ENCODE measurements at places on chromosomes 4 and X. TPM values are rescaled to one million over a fixed set of nuclear protein-coding genes. Genes with fewer than 3 reads are reported as not detected.

DNA sequence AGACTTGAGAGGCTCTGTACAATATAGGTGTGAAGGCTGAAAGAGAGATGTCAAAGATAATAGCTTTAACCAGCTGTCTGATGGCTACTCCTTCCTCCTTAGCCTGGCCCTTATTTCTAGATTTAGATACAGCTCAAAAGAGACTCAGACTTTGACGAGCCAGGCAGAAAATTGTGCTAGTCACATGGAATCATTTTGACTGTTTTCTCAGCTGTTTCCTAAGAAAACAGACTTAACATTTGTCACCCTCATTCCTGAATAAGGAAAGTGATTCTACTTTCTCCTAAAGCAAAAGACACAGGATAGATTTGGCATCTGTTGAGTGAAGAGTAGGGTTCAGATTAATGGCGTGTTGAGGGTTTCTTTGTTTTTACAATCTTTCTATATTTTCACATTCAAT is 340.7 kb downstream of the DHX15 start:
- no peak overlapping the region for H3K4me3 ChIP-seq
- DNase-seq = no peak
- H3K4me1 ChIP-seq = no peaks in the 10 kb centered on the region

The EXOC1 gene
- 21.9 TPM for total RNA-seq

- H3K27me3 ChIP-seq = peaks cover 15% of the 10 kb centered on the region
- no peaks in the 10 kb centered on the region for H3K36me3 ChIP-seq
- H3K27ac ChIP-seq = no peak overlapping the region
- H3K4me1 ChIP-seq = peaks cover 22% of the 10 kb centered on the region
These were observed 716 bp downstream of the FHIP1A start for GRCh38 chr4:151409470-151410313.

The ADAMTS3 gene
- total RNA-seq = not detected

GRCh38 chr4:3390288-3390811 is 51.4 kb upstream of the HGFAC start:
- peaks cover 2% of the 10 kb centered on the region for H3K4me1 ChIP-seq
- H3K4me3 ChIP-seq = no peak overlapping the region
- H3K27ac ChIP-seq = no peak overlapping the region
- no peaks in the 10 kb centered on the region for H3K27me3 ChIP-seq

The APBB2 gene
- 1.5 TPM for total RNA-seq

The CXCL10 gene
- total RNA-seq = 0.36 TPM

GRCh38 chr4:92064574-92064973 is 239.2 kb upstream of the GRID2 start:
- no peak overlapping the region for H3K27ac ChIP-seq
- no peaks in the 10 kb centered on the region for H3K4me1 ChIP-seq
- H3K27me3 ChIP-seq = no peaks in the 10 kb centered on the region
- H3K36me3 ChIP-seq = no peaks in the 10 kb centered on the region

- DNase-seq = no peak
- no peaks in the 10 kb centered on the region for H3K36me3 ChIP-seq
- H3K27ac ChIP-seq = peak overlapping the region; percentile 5
- no peak overlapping the region for H3K4me3 ChIP-seq
- H3K4me1 ChIP-seq = peaks cover 5% of the 10 kb centered on the region
These were observed 140.7 kb downstream of the TMEM164 start for GRCh38 chrX:110143454-110144210.

GRCh38 chrX:11770320-11770719 is 12.3 kb downstream of the MSL3 start:
- peak overlapping the region; percentile 87 for H3K27ac ChIP-seq
- DNase-seq = peak; percentile 62
- peaks cover 32% of the 10 kb centered on the region for H3K36me3 ChIP-seq
- no peak overlapping the region for H3K4me3 ChIP-seq
- H3K4me1 ChIP-seq = peaks cover 35% of the 10 kb centered on the region
- H3K27me3 ChIP-seq = no peaks in the 10 kb centered on the region

DNA sequence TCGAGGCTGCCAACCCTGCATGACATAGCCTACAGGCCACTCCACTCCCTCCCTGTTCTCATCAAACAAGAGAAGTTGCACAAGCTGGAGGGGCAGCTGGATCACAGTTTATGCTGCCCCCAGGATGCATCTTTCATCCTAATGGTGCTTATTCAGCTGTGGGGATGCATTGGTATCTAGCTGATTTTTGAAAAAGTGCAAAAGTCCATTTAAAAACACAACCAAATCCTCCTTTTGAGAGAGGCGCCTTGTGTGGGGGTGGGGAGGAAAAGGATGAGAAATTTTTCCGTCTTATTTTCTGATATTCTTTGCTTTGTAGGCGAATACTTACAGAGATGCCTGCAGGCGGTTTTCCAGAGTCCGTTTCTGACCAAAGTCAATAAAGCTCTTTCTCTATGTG is 276.4 kb upstream of the BOD1L1 start:
- H3K4me3 ChIP-seq = no peak overlapping the region
- no peak overlapping the region for H3K27ac ChIP-seq
- no peaks in the 10 kb centered on the region for H3K4me1 ChIP-seq
- no peaks in the 10 kb centered on the region for H3K27me3 ChIP-seq
- no peaks in the 10 kb centered on the region for H3K36me3 ChIP-seq

GRCh38 chr4:38180456-38180855 is 220.3 kb downstream of the PTTG2 start:
- no peak for DNase-seq
- no peak overlapping the region for H3K27ac ChIP-seq
- no peak overlapping the region for H3K4me3 ChIP-seq
- peaks cover 34% of the 10 kb centered on the region for H3K4me1 ChIP-seq
- no peaks in the 10 kb centered on the region for H3K27me3 ChIP-seq

DNA sequence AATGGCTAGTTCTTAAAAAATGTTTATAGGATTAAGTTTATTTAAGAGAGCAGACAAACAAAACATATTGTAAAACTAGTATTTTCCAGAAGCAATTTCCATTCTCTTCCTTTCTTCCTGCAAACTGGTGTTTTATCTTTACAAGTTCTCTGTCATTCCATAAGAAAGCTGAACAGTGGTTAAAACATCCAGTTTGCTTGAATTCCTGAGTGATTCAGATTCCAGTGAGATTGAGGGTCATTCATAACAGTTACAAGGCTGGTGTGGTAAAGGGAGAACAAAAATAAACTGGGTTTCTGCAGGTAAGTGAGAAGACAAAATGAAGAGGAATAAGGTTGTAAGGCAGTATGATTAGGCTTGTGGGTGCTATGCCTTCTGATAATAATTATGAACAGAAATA is 544.8 kb upstream of the DIPK2B start:
- no peak overlapping the region for H3K27ac ChIP-seq
- H3K4me3 ChIP-seq = no peak overlapping the region
- no peak for DNase-seq
- H3K36me3 ChIP-seq = peaks cover 35% of the 10 kb centered on the region

DNA sequence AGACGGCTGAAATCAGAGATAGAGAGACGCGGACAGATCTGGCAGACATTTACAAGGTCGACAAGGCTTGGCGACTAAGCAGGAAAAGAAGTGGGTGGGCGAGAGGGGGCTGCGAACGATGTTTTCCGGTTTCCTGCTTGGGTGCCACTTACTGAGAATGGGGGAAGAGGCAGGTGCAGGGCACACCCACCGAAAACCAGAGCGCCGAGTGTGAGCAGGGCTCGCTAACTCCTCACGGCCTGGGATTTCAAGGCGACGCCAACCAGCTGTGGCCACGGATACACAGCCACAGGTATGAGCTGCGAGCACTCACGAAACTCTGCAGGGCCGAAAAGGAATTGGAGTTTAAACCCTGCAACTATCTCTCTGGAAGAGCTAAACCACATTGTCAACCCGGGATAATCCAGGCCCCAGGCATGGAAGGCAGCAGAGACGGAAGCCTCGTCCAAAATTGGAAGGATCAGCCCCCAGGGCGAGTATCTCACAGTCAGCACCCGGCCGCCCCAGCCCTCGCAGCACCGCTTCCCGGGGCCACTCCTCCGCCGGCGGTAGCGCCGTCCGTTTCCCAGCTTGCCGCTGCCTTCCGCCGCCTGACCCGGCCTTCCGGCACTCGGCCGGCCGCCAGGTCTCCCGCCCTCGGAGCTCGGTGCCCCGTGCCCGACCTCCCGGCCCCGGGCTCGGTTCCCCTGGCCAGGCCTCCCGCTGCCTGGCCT is 778 bp downstream of the CASP3 start:
- DNase-seq = peak; percentile 62
- peak overlapping the region; percentile 84 for H3K4me3 ChIP-seq
- H3K4me1 ChIP-seq = peaks cover 57% of the 10 kb centered on the region
- peaks cover 34% of the 10 kb centered on the region for H3K36me3 ChIP-seq

GRCh38 chrX:39645178-39645895 is 452.4 kb downstream of the BCOR start:
- H3K4me3 ChIP-seq = no peak overlapping the region
- peak; percentile 53 for DNase-seq
- peaks cover 20% of the 10 kb centered on the region for H3K4me1 ChIP-seq
- H3K27ac ChIP-seq = no peak overlapping the region

The SLITRK4 gene
- not detected for total RNA-seq

GRCh38 chr4:123709336-123709735 is 312.7 kb downstream of the SPRY1 start:
- H3K36me3 ChIP-seq = no peaks in the 10 kb centered on the region
- no peak for DNase-seq
- no peaks in the 10 kb centered on the region for H3K4me1 ChIP-seq

The SLC25A4 gene
- total RNA-seq = 7.7 TPM

- H3K27me3 ChIP-seq = no peaks in the 10 kb centered on the region
- H3K27ac ChIP-seq = no peak overlapping the region
- no peaks in the 10 kb centered on the region for H3K4me1 ChIP-seq
- DNase-seq = no peak
- no peak overlapping the region for H3K4me3 ChIP-seq
These were observed 255.1 kb upstream of the GPC4 start for GRCh38 chrX:133670383-133670782.

DNA sequence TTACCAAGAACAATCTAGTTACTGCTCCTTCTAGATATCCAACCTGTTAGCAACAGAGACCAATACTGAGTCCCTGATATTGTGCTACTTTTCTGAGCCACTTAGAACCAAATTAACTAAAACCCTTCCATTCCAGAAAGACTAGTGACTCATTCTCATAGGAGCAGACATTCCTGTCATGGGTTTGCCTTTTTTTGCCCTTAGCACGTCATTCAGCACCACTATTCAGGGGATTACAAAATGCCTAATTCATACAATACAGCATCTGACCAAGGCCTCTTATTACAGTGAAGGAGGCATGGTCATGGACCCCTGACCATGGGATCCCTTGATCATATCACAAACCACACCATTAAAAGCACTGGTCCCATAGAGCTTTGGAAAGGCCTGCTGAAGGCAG is 123.8 kb upstream of the CXCL13 start:
- no peak overlapping the region for H3K27ac ChIP-seq
- no peak for DNase-seq

The CT45A3 gene
- not detected for total RNA-seq

The GLUD2 gene
- total RNA-seq = 1.4 TPM

GRCh38 chrX:35675151-35675550 is 123.0 kb upstream of the MAGEB16 start:
- no peaks in the 10 kb centered on the region for H3K4me1 ChIP-seq
- no peak overlapping the region for H3K4me3 ChIP-seq
- DNase-seq = no peak
- H3K27ac ChIP-seq = no peak overlapping the region
- H3K36me3 ChIP-seq = no peaks in the 10 kb centered on the region

The RBMX gene
- 271 TPM for total RNA-seq

DNA sequence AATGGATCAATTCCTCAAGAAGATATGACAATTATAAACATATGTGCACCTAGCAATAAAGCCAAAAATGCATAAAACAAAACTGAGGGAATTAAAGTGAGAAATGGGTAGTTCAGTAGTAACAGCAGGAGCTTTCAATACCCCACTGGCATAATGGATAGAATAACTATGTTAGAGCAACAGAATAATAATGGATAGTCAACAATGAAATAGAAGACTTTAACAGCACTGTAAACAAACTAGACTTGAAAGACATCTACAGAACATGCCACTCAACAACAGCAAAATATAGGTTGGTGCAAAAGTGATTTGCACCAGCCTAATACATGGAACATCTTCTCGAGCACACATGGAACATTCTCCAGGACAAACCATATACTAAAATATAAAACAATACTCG is 20.0 kb upstream of the MBNL3 start:
- H3K36me3 ChIP-seq = no peaks in the 10 kb centered on the region
- H3K27ac ChIP-seq = no peak overlapping the region
- DNase-seq = no peak
- H3K27me3 ChIP-seq = peaks cover 2% of the 10 kb centered on the region

GRCh38 chrX:129945131-129945530 is 37.3 kb upstream of the BCORL1 start:
- no peak overlapping the region for H3K27ac ChIP-seq
- no peaks in the 10 kb centered on the region for H3K36me3 ChIP-seq
- H3K4me3 ChIP-seq = no peak overlapping the region
- no peaks in the 10 kb centered on the region for H3K27me3 ChIP-seq
- no peaks in the 10 kb centered on the region for H3K4me1 ChIP-seq

The RS1 gene
- not detected for total RNA-seq
